Stimulated activated CD4-positive, alpha-beta T cell treated with anti-CD3 and anti-CD28 coated beads, TNF-alpha, amount 100 ng/mL, for 24 hours (primary cell): ENCODE measurements at places on chromosomes 7 and 10.

GRCh38 chr7:300048-300447, 10.1 kb downstream of the FOXL3 start:
- no peak for DNase-seq

DNA sequence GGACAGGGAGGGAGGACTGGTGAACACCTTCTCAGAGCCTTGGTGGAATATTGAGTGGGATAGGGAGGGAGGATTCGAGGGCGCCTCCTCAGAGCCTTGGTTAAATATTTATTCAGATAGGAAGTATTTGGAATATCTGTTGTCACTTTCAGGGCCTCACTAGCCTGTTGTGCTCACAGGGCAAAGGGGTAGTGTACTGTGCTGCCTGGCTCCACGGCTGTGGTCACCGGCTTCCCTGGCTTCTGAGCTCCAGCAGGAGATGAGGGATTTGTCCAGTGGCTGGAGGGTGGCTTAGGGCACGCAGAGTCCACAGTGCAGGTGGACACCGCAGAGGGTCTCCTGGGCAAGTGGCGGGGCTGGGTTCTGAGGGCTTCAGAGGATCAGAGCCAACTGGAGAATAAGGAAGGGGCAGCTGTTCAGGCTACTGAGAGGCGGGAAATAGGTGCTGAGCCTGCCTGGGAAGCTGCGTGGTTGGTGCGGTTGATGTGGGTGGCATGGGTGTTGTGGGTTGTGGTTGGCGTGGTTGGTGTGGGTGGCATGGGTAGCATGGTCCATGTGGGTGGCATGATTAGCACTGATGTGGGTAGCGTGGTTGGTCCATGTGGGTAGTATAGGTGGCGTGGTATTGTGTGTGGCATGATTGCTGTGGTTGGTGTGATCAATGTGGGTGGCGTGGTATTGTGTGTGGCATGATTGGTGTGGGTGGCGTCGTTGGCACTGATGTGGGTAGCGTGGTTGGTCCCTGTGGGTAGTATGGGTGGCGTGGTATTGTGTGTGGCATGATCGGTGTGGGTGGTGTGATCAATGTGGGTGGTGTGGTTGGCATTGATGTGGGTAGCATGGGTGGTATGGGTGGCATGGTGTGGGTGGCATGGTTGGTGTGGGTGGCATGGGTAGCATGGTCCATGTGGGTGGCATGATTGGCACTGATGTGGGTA, 16.7 kb downstream of the INPP5A start:
- DNase-seq: no peak

GRCh38 chr7:25638068-25638467, 409.8 kb upstream of the NPVF start:
- no peak for DNase-seq

- DNase-seq: no peak
Observed at GRCh38 chr10:126321440-126321839, 66.8 kb downstream of the ADAM12 start.

- DNase-seq: no peak
Observed at GRCh38 chr7:82036146-82036886, 266.5 kb upstream of the HGF start.

GRCh38 chr7:64992971-64993370, 2.1 kb upstream of the ZNF117 start:
- DNase-seq: no peak

- no peak for DNase-seq
Observed at GRCh38 chr10:14543904-14544210, 213.1 kb upstream of the FRMD4A start.

- DNase-seq: no peak
Observed at GRCh38 chr7:66522518-66522917, 106.2 kb upstream of the KCTD7 start.

DNA sequence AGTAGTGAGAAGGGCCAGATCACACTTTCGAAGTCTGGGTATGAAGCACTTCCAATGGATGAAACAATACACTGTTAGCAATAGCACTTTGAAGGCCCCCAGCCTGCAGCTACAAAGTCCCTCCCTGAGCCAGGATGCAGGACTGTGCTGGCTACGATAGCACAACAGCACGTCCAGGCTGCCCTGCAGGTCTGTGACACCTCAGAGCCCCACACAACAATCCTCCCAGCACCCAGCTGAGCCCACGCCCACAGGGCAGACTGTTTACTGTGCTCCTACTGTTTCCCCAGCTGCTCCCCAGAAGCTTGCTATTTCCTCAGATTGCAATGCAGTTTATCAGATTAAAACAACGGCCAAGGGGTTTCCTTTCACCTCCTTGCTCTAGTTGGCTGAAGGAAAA, 71.4 kb downstream of the HTR5A start:
- no peak for DNase-seq

DNA sequence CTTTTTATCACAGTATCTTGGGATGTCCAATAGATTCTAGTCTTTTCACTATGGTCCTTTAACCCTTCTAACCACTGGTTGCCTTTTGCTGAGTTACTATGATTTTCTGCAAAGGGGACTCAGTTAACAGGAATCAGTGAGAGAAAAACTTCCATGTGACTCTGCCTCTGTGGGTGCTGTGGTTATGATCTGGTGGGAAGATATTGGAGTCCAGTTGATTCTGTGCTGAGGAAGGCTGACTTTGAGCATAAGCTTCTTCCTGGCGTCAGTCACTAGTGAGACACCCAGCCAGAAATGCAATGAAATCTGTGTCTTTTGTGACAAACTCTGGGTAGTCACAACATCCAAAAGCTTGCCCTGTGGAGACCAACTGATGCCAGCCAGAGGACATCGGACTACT, 648.0 kb downstream of the SUGCT start:
- no peak for DNase-seq

DNA sequence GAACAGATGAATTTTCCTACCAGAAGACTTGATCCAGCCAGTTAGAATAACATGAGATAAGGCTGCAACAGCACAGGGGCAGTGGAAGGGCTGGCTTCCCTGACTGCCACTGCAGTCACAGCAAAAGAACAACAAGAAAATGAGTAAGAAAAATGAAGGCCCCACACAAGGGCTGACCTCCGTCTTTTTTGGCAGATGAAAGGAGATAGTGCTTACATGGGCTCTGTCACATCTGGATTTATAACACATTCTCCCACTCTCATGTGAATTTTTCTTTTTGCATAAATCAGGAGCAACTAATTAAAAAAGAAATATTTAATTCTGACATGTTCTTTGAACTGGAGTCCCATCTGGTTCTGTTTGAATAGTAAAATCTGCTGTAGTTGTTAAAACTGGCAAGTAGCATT, 99.6 kb downstream of the NRP1 start:
- DNase-seq: no peak

GRCh38 chr7:43480581-43480980, 102.3 kb upstream of the STK17A start:
- DNase-seq: no peak

GRCh38 chr10:125799451-125800182, 23.4 kb downstream of the UROS start:
- no peak for DNase-seq

DNA sequence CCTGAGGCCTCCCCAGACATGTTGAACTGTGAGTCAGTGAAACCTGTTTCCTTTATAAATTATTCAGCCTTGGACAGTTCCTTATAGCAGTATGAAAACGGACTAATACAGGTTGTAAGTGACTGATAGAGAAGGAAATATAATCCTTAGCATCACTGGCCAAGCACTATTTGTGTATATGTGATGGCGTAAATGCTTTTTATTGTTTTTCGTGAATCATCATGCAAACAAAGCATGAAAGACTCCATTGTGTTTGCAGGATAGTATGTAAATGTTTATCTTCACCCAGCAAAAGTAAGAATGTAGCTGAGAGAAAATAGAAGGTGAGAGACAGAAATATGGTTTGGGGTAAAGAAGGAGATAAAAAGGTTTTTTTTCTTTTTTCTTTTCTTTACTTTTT, 92.5 kb upstream of the LRGUK start:
- no peak for DNase-seq

- DNase-seq: no peak
Observed at GRCh38 chr10:89076120-89076519, 85.5 kb downstream of the FAS start.

DNA sequence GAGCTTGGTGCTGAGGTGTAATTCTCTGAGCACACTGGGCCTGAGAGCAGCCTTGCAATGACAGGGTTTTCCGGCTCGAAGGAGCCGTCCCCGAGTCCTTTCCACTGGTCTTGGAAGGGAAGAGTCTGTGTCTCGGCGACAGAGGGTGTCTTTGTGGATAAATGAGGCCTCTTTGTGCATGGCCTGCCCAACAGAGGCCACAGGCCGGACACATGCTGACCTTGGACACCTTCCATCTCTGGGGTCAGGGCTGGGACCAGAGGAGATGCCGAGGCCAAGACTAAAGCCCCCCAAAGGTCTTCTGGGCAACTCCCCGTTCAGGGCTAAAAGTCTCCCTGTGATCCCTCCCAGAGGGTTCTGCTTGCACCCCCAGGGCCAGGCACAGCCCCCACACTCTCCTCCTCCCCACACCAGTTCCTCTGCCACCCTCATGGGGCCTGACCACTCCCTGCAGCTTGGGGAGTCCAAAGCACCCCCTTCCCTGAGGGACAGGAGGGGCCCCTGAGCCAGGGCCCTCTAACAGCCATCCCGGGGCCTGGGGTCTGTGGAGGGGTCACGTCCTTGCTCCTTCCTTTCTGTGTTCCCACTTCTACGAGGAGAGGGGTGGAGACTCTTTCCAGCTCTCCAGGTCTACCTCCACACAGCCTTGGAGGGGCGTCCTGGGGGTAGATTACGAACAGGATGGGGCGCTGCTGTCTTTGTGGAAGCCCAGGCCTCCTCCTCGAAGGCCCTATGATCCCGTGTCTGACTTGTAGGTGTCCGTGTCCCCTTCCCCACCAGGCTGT, 130.6 kb upstream of the FAM20C start:
- DNase-seq: no peak

GRCh38 chr7:44211126-44211675, 10.4 kb downstream of the YKT6 start:
- no peak for DNase-seq

DNA sequence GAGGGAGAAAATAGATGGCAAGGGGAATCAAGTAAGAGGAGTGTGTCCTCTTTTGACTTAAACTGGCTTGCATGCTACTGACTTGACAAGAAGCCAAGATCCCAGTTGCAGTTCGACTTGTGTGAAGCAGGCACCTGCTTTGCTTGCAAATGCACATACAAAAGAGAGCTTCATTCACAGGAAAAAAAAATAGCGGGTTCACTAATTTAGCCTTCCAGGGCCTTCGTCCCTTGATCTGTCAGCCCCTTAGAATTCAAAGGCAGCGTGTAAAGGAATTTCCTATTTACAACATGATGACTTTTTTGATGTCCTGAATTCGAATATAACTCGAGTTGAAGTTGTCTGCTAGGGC, 192.1 kb downstream of the CELF2 start:
- DNase-seq: no peak
